ENCODE measurements at places on chromosomes 16 and 17.

DNA sequence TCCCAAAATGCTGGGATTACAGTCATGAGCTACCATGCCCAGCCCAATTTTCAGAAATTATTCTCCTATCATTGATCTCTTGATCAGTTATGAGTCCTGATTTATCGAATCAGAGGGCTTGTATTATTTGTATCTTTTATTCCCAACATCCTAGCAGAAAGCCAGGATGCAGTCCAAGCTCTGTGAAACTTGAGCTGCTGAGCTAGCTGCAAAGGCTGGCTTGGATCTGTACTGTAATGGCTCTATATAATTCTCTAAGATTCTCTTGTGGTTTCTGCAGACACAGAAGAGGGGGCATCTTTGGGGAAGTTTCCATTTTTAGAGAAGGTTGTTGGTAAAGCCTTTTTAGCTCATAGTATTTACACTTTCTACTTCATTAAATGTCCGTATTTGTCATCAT lies 227.1 kb downstream of the MAP2K4 start:
- DNase-seq = no peak

DNA sequence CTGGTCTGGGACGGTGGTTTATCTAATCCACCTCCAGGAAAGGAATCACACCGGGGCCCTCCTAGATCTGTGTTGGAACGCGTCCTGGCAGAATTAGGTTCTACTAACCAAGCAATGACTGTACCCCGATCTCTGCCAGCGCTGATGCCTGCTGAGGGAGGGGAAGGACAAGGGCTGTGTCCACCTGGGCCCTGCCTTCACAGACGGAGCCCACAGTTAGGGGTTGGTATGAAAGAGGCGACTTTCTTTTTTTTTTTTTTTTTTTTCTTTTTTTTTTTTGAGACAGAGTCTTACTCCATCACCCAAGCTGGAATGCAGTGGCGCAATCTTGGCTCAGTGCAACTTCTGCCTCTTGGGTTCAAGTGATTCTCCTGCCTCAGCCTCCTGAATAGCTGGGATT lies 9.9 kb upstream of the KRT19 start:
- DNase-seq = no peak

DNA sequence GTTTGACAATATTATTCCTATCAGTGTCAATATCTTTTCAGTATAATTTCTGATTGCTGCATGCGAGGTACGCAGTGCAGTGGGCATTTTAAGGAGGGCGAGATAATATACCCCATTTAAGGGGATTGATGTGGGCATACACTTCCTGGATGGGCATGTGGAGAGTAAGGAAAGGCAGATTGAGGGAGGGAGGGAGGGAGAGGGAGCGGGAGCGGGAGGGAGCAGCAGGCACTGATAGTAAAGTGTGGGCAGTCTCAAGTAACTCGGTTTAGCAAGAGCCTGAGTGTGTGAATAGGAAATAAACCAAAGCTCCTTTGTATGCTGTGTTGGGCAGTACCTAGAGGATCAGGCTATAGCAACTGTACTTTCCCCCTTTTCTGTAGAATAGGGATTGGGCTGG lies 5.1 kb downstream of the BPTF start:
- peak; percentile 18 for DNase-seq

GRCh38 chr16:77660311-77660710 lies 62.0 kb upstream of the NUDT7 start:
- DNase-seq = peak; percentile 20

GRCh38 chr17:15123593-15124263 lies 141.4 kb downstream of the PMP22 start:
- DNase-seq = no peak

- DNase-seq = no peak
Observed at GRCh38 chr16:316741-317464, 33.9 kb downstream of the PDIA2 start.

DNA sequence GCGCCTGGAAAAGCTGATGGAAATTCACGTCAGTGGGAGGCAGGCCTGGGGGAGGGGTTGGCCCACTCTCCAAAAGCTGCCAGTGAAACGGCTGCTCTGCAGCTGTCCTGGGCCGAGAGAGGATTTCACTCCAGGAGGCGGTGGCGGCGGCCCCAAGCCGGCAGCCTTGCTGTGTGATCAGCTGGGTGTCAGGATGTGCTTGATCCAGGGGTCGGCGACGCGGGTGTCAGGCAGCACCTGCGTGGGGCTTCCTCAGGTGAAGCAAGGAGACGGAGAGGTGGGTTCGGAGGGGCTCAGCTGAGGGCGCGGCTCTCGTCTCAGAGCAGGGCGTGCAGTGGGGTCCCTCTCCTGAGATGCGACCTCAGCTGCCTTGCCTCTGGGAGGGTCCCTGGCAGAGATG lies 7.0 kb downstream of the CBFA2T3 start:
- no peak for DNase-seq

- DNase-seq = no peak
Observed at GRCh38 chr16:89187770-89188392, 12.5 kb downstream of the SLC22A31 start.

DNA sequence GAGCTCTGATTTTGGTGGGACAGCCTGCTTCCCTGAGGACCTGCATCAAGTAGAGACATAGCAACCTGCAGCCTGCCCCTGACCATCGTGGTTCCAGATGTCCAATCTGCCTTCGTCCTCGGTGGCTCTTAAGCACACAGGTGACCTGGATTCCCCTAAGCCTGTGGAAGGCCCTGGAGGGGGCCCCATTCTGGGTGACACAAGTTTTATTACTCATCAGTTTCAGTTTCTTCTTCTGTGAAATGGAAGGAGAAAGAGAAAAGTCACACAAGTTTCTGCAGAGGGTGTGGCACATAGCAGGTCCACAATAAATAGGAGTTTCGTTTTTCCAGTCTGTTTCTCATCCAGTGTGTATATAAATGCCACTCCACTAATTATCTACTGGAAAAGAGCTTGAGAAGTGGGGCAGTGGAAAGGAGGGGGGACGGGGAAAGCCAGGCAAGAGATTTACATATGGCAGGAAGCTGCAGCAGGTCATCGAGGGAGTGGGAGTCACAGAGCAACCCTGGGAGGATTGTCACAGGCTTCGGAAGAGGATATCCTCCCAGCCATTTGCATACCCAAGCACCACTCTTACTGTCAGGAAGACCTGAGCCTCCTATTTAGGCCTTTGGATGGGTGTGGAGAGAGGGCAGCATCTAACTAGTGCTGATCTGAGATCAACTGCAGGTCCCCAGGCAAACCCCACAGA lies 10.0 kb upstream of the NOS2 start:
- no peak for DNase-seq

DNA sequence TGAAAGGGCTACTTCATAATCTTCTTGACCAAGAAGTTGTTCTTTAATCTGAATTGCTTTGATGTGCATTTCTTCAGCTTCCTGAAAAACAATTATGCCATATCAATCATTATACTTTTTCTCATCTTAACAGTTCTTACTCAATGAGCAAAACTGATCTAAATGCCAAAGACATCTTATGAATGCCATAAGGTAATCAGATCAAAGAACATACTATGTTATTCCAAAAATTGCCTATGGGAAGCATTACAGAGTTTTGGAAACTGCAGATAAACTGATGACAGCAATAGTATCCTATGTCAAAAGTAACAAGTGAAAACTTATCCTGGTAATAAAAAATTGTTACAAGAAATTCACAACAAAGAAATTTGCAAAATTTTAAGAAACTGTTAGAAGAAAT lies 29.7 kb downstream of the CHCT1 start:
- no peak for DNase-seq

GRCh38 chr16:69865701-69866100 lies 85.4 kb upstream of the CLEC18A start:
- DNase-seq = no peak

GRCh38 chr17:30332057-30332542 lies 1.8 kb downstream of the TMIGD1 start:
- DNase-seq = no peak

GRCh38 chr16:85279825-85280545 lies 167.7 kb upstream of the CIBAR2 start:
- DNase-seq = peak; percentile 42

- no peak for DNase-seq
Observed at GRCh38 chr17:44049294-44050060, 17.0 kb downstream of the LSM12 start.

GRCh38 chr17:76511668-76512365 lies 10.6 kb upstream of the RHBDF2 start:
- DNase-seq = no peak

GRCh38 chr16:17748044-17748719 lies 277.4 kb upstream of the XYLT1 start:
- DNase-seq = no peak

GRCh38 chr16:23608194-23608593 lies 12.1 kb upstream of the NDUFAB1 start:
- DNase-seq = no peak

DNA sequence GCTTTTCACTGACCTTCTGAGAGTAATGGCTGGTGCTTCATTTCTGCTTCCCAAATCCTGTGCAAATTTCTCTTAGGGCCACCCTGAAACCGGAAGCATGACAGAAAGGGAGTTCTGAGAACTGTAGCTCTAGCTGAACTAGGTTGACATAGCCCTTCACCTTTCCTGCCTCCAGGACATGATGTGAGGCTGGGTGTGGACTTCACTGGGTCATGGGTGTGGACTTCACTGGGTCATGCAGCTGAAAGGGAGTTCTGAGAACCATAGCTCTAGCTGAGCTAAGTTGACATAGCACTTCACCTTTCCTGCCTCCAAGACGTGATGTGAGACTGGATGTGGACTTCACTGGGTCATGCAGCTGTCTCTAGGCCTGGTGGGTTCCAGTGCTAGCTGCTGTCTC lies 54.3 kb upstream of the NLRP1 start:
- DNase-seq = no peak

GRCh38 chr16:50266337-50267091 lies at the start of gene ADCY7:
ADCY7 (plus strand) TSS chr16:50266551; CDS start chr16:50288180, 21,629 bp downstream.
- peak; percentile 5 for DNase-seq

GRCh38 chr16:19757026-19757425 lies 39.0 kb downstream of the IQCK start:
- DNase-seq = peak; percentile 38

DNA sequence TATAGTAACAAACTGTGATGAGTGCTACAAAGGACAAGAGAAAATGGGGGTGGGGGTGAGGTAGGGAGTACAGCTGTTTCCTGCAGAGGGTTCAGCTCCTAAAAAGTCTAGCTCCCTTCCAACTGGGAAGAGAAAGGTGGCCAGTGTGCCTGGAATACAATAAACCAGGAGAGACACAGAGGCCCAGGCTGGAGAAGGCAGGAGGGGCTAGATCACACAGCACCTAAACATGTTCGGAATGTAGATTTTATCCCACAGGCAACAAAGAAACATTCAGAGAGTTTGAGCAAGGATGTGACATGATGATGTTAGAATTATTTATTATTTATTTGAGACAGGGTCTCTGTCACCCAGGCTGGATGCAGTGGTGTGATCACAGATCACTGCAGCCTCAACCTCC lies 10.2 kb downstream of the TEX2 start:
- no peak for DNase-seq

DNA sequence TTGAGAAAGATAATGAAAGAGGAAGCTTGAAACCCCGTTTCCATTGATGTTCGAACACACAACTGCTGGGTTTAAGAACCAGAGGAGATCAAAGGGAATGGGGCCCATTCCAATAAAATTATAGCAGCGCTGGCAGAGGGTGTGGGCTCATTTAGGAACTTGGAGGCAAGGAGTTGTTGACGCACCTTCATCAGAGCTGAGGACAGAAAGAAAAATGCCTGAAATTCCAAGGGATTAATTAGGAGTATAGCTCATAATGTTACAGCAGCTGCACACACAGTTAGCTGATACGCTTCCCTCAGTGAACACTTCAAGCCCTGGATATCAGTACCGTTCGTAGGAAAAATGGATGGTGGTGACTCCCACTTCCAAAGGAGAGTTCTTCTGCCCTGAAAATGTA lies 127.2 kb downstream of the AXIN2 start:
- no peak for DNase-seq

GRCh38 chr16:79850348-79850747 lies 249.8 kb upstream of the MAF start:
- no peak for DNase-seq

GRCh38 chr17:50095626-50096037 lies 481 bp downstream of the PDK2 start:
- DNase-seq = no peak

- DNase-seq = no peak
Observed at GRCh38 chr16:67383284-67383683, 10.0 kb downstream of the TPPP3 start.

- no peak for DNase-seq
Observed at GRCh38 chr17:38970128-38970527, 2.9 kb upstream of the FBXO47 start.

GRCh38 chr17:13989138-13989537 lies 80.2 kb upstream of the COX10 start:
- DNase-seq = no peak

DNA sequence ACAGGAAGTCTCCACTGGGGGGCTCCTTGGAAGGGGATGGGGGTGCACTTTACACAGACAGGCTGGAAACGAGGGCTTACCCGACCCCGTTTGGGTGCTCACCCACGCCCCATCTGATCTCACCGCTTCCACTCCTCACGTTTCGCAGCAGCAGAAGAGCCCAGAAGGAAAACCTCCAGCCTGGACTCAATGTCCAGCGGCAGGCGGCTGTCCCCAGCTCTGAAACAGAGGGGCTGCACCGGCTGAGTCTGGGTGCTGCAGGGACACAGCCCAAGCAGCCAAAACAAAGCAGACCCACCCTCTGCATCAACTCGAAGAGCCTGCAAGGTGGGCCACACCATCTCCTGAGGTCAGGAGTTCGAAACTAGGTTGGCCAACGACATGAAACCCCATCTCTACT lies 3.9 kb downstream of the MEAK7 start:
- DNase-seq = no peak

- peak; percentile 69 for DNase-seq
Observed at GRCh38 chr17:3667366-3668278, 756 bp downstream of the TAX1BP3 start.

DNA sequence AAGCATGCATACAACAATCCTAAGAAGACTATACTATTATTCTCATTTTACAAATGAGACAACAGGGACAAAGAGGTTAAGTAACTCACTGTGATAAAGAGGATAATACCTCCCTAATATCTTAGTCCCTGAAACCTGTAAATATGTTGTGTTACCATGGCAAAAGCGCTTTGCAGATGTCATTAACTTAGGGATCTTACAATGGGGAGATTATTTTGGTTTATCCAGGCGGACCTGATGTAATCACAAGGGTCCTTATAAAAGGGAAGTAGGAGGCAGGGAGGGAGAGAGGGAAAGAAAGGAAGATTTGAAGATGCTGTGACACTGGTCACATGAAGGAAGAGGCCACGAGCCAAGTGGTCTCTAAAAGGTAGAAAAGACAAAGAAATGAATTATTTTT lies 164.7 kb downstream of the CNTNAP4 start:
- DNase-seq = no peak

DNA sequence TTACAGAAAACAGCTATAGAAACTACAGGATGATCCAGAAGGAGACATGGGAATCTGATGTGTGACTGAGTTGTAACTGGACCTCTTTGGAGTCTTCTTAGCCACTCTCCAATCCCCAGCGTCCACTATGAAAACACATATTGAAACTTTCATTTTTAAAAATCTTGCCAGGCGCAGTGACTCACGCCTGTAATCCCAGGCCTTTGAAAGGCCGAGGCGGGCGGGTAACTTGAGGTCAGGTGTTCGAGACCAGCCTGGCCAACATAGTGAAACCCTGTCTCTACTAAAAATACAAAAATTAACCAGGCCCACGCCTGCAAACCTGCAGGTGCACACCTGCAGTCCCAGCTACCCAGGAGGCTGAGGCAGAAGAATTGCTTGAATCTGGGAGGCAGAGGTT lies 53.3 kb downstream of the HIC1 start:
- DNase-seq = no peak

- DNase-seq = no peak
Observed at GRCh38 chr17:30334421-30334820, 564 bp upstream of the TMIGD1 start.

GRCh38 chr17:63946440-63947363 lies 14.6 kb upstream of the CD79B start:
- DNase-seq = peak; percentile 54
